ENCODE measurements at places on chromosomes 5 and 9. TPM values are rescaled to one million over a fixed set of nuclear protein-coding genes. Genes with fewer than 3 reads are reported as not detected.

Gene LCN15
- not detected for total RNA-seq

Gene GGTA1
- not detected for total RNA-seq

Gene TAF1L
- total RNA-seq: not detected

Gene FAXDC2
- total RNA-seq: 4.2 TPM

Gene PAIP2
- 60.0 TPM for total RNA-seq

Gene DRD1
- not detected for total RNA-seq

Gene PDE8B
- not detected for total RNA-seq

Gene PLPP7
- total RNA-seq: 6.1 TPM

Gene COL23A1
- not detected for total RNA-seq

Gene ALDOB
- total RNA-seq: not detected

Gene NMUR2
- total RNA-seq: not detected

Gene IFNA2
- not detected for total RNA-seq

Gene GRM6
- total RNA-seq: not detected

Gene PCDHA4
- total RNA-seq: 0.89 TPM

Gene DBH
- total RNA-seq: not detected

Gene TCF7
- 0.09 TPM for total RNA-seq

Gene THBS4
- 0.30 TPM for total RNA-seq

Gene S100Z
- total RNA-seq: not detected

Gene CDX1
- total RNA-seq: not detected

Gene DPM2
- total RNA-seq: 8.9 TPM

Gene PPP3R2
- not detected for total RNA-seq

Gene RGS7BP
- 0.18 TPM for total RNA-seq

Data from smooth muscle cell of the umbilical artery (primary cell).